Natural killer cell treated with Interleukin-12 subunit alpha and Interleukin-12 subunit beta and Interleukin-15 and Interleukin-18, amount 100 ng/mL, for 72 hours (primary cell): ENCODE measurements at places on chromosomes 7 and 10. TPM values are rescaled to one million over a fixed set of nuclear protein-coding genes. Genes with fewer than 3 reads are reported as not detected.

SPDYE5 gene
- not detected for total RNA-seq

GRCh38 chr10:10865303-10865702, 152.4 kb upstream of the CELF2 start:
- no peak overlapping the region for H3K27ac ChIP-seq
- H3K36me3 ChIP-seq = no peaks in the 10 kb centered on the region
- DNase-seq = no peak
- no peaks in the 10 kb centered on the region for H3K4me1 ChIP-seq

OPN4 gene
- not detected for total RNA-seq

GRCh38 chr10:119643306-119644204, 7.6 kb upstream of the BAG3 start:
- H3K36me3 ChIP-seq = no peaks in the 10 kb centered on the region
- H3K4me1 ChIP-seq = peaks cover 15% of the 10 kb centered on the region
- peaks cover 10% of the 10 kb centered on the region for H3K27me3 ChIP-seq
- H3K4me3 ChIP-seq = no peak overlapping the region
- no peak for DNase-seq
- no peak overlapping the region for H3K27ac ChIP-seq

GRCh38 chr10:33272635-33273034, 61.8 kb downstream of the NRP1 start:
- H3K27ac ChIP-seq = no peak overlapping the region
- peaks cover 9% of the 10 kb centered on the region for H3K27me3 ChIP-seq
- no peak overlapping the region for H3K4me3 ChIP-seq
